ENCODE measurements at places on chromosomes 11 and 22.

- DNase-seq, result no peak
These were observed 315.2 kb upstream of the B3GAT1 start for GRCh38 chr11:134727204-134727603.

DNA sequence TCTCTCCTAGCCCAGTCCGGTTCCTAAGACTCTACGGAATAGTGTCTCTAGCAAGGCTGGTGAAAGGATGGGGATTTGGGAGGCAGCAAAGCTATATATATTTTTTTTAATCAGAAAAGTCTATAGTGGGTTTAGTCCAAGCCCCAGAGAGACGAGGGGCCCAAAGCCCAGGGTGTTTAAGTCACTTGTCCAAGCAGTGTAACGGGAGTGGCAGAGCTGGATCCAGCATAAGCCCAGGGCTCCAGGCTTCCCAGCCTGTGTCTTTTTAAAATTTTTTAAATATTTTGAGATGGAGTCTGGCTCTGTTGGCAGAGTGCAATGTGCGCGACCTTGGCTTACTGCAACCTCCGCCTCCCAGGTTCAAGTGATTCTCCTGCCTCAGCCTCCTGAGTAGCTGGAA is 6.8 kb downstream of the GRIK4 start:
- no peak for DNase-seq

GRCh38 chr22:25403811-25404471 is 160.5 kb upstream of the GRK3 start:
- DNase-seq, result no peak

GRCh38 chr22:46110215-46110614 is 40.1 kb upstream of the PPARA start:
- no peak for DNase-seq

GRCh38 chr11:117924631-117925170 is 4.5 kb downstream of the TMPRSS13 start:
- DNase-seq, result no peak

- no peak for DNase-seq
These were observed 75.4 kb upstream of the WNT7B start for GRCh38 chr22:46052331-46052771.

DNA sequence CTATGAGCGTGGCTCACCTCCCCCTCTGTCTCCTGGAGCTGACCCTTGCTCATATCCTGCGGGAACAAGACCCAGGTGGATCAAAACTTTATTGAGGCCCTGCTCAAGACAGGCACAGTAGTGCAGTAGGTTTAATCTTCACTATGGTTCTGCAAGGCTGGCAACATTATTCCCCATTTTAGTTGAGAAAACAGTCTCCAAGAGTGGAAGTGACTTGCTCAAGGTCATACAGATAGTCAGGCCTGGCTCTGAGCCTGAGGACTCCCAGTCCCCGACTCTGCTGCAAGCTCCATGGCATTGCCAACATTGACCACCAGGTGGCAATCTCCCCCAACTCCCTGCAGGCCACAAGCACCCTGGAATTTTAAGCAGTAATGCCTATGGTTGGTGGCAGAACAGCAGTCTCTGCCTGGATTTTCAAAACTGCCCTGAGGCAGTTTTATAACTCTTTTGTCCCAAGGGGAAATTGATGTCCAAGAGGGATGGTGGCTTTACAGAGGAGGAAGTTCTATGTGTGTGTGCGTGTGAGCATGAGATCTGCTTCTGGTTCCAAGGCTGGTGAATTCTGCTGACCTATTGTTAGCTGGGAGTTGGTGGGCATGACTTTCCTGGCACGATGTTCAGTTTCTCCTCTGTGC is 34.1 kb downstream of the NEU3 start:
- peak; percentile 83 for DNase-seq

DNA sequence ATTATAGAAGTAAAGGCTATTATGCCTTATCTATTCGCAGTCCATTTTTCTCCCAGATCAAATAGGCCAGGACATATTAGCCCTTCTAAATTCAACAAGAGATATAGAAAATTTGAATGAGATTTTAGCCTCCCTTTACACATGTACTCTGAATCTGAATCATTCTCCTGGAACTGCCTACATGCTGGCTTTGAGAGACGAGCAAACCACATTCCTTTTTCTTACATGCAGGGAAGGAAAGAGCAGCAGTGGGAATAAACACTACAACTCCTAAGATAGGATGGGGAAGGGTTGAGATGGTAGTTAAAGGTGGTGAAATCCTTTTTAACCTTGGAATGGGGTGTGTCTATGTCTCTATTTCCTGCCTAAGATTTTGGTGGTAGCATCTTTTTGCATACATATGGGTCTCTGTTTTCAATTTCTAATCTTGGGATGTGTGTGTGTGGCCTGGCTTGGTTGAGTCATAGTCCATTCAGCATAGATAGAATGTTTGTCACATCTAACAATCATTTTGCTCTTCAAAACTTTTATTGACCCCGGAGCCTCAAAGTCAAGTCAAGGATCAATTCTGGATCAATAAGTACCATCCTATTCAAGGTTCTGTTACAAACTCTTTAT is 11.1 kb upstream of the OOSP2 start:
- DNase-seq, result no peak

- no peak for DNase-seq
These were observed 18.1 kb upstream of the ELF5 start for GRCh38 chr11:34531663-34532062.

DNA sequence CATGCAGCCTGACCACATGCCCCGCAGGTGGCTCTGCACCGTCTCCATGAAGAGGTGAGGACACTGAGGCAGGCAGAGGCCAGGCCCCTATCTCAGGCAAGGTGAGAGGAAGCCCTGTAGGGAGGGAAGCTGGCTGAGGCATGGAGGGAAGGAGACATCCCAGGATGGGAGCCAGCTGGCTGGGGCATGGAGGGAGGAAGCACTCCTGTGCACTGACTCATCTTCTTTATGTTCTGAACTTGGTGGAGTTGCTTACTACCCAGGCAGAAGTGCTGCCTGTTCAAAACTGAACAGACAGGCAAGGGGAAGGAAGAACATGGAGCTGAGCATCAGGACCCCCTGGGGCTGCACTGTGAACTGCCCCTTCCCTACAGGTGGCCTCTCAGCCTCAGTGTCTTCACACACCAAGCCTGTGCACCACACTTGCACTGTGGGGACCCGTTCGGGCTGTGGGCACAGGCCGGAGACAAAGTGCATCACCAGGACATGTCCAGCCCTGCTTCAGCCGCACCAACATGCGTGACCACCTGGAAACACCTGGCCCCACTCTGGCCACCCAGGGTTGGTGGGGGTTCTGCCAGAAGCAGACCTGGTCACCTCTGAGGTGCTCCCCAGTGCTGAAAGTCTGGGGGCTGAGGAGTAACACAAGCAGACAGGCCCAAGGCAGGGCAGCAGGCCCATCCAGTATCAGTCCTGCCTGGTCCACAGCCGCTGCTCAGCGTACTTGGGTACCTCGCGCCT is 55.5 kb downstream of the DGCR2 start:
- no peak for DNase-seq

GRCh38 chr11:79708319-79708932 is 267.6 kb upstream of the TENM4 start:
- no peak for DNase-seq

DNA sequence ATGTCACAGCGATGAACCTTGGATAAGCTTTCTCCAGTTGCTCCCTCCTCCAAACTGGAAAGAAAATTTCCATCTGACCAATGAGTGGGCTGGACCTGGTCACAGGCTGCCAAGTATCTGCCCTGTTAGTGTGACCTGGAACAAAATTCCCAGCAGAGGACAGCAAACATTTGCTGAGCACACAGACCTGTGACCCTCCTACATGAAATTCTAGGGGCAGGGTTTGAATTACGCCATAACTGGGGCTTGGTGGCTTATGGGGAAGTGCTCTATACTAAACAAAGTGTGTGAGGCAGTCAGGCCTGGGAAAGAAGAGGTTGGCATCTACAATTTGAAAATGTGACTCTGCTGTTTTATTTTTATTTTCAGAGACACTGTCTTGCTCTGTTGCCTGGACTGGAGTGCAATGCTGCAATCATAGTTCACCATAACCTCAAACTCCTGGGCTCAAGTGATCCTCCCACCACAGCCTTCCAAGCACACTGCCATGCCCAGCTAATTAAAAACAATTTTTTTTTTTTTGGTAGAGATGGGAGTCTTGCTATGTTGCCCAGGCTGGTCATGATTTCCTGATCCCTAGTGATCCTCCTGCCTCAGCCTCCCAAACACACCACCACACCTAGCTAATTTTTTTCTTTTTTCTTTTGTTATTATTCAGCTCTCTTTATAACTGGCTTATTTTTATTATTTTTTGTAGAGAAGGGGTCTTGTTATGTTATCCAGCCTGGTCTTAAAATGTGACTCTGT is 13.6 kb upstream of the XBP1 start:
- DNase-seq, result no peak
